ENCODE measurements at places on chromosomes 16 and 17. TPM values are rescaled to one million over a fixed set of nuclear protein-coding genes. Genes with fewer than 3 reads are reported as not detected.

CCL8 gene
- not detected for total RNA-seq

CDH13 gene
- total RNA-seq, result 85.4 TPM

LCAT gene
- total RNA-seq, result 7.5 TPM

TRPV2 gene
- 28.4 TPM for total RNA-seq

TTLL6 gene
- 0.22 TPM for total RNA-seq

OR1A1 gene
- not detected for total RNA-seq

TBC1D28 gene
- not detected for total RNA-seq

NEUROD2 gene
- total RNA-seq, result not detected

SDR42E1 gene
- 13.5 TPM for total RNA-seq

SPIRE2 gene
- 2.8 TPM for total RNA-seq

NDUFAF8 gene
- total RNA-seq, result 72.3 TPM

CCR7 gene
- not detected for total RNA-seq

TBC1D3B gene
- total RNA-seq, result not detected

YBX2 gene
- total RNA-seq, result 0.14 TPM
